IPS DF 19.7 (cell line): ENCODE measurements at places on chromosomes 3 and 15.

GRCh38 chr15:37058316-37058985 lies 41.9 kb downstream of the MEIS2 start:
- DNase-seq: no peak

DNA sequence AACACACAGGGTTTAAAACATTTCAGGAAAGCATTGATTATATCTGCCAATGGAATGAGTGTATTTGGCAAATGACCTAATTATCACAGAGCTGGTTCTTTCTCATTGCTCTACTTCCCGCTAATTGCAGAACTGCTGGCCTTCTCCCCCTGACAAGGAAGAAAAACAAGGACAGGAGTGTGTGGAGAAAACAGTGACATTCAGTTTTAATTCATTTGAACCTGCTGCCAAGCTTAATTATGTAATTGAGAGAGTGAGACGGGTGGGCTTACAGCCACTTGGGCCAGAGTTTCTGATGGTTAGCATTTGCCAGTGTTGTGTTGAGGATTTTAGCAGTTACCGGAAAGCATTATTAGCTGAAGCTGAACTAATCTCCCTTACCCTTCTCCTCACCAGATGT lies 301.4 kb downstream of the RBMS3 start:
- DNase-seq: no peak

DNA sequence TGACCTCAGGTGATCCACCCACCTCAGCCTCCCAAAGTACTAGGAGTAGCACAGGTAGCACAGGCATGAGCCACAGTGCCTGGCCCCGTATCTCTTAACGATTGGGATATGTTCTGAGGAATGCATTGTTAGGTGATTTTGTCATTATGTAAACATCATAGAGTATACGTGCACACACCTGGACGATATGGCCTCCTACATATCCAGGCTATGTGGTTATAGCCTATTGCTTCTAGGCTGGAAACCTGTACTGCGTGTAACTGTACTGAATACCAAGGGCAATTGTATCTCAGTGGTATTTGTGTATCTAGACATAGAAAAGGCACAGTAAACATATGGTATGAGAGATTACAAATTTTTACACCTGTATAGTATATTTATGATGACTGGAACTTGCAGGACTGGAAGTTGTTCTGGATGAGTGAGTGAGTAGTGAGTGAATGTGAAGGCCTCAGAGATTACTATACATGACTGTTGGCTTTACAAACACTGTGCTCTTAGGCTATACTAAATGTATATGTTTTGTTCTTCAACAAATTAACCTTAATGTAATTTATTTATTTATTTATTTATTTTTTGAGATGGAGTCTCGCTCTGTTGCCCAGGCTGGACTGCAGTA lies 120.7 kb downstream of the MBNL1 start:
- no peak for DNase-seq

- DNase-seq: no peak
Observed at GRCh38 chr3:14906355-14906971, 40.9 kb upstream of the NR2C2 start.

- DNase-seq: no peak
Observed at GRCh38 chr3:104939196-104939595, 427.5 kb upstream of the ALCAM start.

DNA sequence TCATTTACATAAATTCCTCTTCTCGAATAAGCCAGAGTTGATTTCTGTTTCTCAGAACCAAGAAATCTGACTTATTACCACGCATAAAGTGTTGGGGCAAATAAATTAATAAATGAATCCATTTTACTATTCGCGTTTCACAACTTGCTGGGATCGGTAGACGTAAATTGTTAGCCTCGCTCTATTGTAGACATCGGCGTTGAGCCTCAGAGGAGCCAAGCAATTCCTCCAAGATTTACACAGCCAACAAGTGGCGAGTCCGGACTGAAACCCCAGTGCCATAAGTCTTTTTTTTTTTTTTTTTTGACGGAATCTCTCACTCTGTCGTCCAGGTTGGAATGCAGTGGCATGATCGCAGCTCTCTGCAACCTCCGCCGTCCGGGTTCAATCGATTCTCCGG lies 8.9 kb downstream of the KLHL6 start:
- DNase-seq: no peak

DNA sequence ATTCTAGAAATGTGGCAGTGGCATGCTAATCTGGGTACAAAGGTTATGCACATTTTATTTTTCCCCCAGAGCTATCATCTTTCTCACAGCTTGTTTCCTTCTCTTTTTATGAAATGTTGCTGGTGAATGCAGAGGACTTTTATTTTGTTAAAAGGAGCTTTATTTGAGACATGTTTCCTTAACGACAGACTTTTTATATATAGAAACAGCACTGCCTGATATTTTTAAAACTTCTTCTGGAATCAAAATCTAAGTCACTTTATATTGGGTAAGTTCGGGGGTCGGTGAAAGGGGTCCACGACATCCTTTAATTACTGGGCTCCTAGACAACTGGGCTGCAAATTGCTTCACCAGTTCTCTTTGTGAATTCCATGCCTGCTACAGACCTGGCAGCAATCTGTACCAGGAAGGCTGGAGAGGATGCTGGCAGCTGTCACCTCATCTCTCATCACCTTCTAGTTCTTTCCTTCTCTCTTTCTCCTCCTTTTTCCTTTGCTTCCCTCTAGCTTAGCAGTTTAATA lies 464.7 kb downstream of the PDCD6IP start:
- no peak for DNase-seq

GRCh38 chr15:89888214-89888804 lies 5.5 kb downstream of the AP3S2 start:
- no peak for DNase-seq

DNA sequence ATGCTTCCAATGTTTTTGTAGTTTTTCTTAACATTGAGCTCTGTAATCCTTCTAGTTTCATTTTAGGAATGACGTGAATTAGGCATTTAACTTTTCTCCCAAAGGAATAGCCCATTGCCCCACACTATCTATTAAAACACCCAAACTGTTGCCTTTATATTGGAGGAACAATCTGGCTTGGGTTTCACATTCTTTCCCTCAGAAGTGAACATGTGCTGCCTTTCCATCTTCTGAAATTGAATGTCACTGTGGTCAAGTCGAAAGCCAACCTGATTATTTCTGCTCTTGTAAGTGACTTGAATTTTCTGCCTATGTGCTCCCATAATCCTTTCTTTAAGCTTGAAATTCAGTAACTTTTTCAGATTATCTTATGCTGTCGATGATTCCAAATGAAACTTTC lies 214.5 kb downstream of the SLC9A9 start:
- no peak for DNase-seq

GRCh38 chr15:74709011-74709410 lies 13.2 kb upstream of the EDC3 start:
- no peak for DNase-seq

DNA sequence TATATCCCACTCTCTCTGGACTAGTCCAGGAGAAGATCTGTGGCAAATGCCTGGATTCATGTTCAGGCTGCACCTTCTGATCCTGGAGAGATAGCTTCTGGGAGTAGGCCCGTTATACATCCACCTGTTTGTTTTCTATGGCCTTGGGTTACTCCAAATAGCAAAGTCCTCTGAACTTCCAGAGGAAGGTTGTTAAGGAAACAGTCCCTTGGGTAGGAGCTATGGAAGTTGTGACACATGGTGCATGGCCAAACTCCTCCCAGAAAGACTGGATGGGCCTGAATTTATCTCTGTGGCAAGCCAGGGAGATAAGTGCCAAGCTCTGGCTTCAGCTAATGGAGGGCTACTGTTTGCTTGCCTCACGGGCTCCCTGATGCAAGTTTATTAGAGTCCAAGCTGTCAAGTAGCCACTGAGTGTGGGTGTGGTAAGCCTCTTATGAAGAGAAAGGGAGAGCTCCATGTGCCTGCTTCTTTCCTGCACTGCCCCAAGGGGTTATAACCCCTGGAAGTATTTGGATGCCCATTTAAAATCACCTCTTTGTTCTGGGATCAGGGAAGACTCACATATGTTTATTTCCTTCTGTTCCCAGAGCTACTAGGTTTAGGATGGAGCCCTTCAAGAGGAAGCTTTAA lies 328.7 kb upstream of the ATP11B start:
- DNase-seq: no peak

DNA sequence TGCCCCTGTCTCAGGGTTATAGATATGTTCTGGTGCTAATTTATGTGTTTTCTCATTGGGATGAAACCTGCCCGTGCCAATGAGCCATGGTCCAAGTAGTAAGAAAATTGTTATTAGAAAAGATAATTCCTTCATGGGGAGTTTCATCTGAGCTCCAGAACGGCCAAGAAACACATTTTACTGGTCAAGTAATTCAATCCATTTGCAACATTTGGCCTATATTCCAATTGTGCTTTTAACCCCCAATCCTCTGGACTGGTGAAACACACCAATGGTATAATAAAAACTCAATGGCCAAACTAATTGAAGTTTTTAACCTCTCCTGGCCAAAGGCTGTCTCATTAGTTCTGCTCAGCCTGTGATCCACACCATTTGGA lies 53.7 kb upstream of the XCR1 start:
- no peak for DNase-seq

GRCh38 chr15:33200444-33200843 lies 5.9 kb upstream of the FMN1 start:
- no peak for DNase-seq

DNA sequence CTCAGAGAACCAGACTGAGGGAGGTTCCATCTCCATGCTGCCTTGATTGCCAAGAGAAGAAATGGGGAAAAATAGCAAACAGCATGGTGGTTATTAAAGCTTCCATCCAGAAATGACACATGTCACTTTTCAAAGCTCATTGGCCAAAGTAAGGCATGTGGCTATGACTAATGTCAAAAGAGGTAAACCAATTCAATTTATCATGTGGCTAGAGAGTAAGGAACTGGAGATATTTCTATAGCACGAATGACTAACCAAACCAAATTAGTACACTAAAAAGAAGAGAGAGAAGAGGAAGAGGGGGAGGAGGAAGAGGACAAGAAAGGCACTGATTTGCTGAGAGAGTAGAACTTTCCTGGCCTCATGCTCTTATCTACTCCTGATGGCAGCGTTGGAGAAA lies 115.2 kb upstream of the SLC6A11 start:
- no peak for DNase-seq

DNA sequence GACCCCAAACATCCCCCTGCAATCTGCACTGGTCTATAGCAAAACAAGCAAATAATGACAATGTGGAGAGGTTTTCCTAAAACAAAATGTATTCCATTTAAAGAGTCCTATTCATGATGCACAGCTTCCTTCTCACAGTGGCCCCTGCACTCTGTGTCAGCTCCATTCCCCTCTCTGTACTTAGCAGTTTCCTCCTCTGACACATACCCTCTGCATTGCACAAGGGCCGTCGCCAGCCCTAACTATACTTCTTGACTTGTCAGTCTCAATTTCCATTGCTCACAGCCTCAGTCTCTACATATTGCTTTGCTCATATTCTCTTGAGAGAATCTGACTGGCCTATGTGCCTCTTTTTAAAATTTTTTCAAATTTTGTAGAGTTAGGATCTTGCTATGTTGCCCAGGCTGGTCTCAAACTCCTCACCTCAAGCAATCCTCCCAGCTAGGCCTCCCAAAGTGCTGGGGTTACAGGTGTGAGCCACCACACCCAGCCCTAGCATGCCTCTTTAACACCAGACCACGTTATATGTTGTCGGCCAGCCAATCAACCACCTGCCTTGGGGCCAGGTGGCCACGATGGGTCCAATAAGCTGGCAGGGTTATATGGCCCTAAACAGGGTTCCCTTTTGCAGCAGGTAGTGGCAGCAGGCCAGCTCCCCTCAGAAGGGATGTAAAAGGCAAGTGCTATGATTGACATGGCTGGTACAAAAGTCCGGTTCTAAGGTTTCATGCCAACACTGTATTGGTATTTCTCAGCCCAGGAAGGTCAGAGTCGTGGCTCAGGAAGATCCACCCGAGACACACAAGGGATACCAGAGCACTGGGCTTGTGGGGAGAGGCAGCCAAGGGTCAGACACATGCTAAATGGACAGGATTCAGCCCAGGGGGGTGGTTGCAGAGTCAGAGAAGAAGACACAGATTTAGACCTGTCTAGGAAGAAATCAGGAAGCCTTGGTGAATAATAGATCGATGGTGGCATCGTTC lies 59.0 kb upstream of the SMAD3 start:
- no peak for DNase-seq

- DNase-seq: no peak
Observed at GRCh38 chr15:91953432-91953831, 99.9 kb downstream of the SLCO3A1 start.

DNA sequence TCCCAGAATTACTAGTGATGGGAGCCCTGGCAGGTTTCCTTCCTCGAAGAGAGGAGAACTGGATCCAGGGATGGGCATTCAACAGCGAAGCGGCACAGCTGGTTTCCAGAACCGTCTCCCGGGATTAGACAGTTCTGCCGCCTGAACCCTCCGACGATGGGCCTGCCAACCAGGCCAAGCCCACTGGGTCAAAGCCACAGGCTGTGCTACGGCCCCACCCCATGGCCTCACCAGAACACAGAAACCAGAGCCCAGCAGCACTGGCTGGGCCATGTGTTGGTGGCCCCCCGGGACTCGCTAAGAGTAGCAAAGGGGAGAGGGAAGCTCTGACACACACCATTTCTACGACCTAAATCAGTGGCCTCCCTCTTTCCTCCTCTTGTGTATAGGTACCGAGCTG lies 2.2 kb downstream of the C15orf62 start:
- no peak for DNase-seq

DNA sequence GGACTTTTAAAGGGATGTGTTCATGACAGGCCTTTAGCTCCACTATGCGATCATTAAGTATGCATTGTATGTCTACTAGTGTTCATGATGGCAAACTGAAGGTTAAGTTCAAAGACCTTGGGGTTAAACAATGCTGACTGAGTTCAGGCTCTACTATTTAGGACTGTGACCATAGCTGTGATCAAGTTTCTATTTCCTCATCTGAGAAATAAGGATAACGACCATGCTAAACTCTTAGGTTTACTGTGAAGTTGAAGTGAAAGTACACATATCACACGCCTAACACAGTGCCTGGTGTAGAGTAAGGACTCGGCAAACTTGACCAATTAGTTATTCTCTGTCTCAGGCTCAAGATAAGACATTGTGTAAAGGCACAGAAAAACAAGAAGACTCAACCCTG lies 243.2 kb downstream of the MBNL1 start:
- DNase-seq: no peak

DNA sequence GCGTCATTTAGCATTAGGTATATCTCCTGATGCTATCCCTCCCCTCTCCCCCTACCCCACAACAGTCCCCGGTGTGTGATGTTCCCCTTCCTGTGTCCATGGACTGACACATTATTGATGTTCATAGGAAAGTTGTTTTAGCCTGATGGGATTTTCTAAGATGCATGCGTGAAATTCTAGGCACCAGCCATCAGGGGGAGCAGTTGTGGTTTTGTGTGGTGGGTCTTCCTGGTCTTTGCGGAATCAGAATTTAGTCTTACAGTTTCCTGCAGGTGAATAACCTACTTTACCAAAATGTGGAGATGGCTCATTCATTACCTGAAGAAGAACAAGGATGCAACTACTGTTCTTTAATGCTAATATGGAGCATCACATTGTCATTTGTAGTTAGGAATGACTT lies 455.0 kb upstream of the THBS1 start:
- DNase-seq: no peak

GRCh38 chr3:52779011-52779836 lies 1.8 kb downstream of the ITIH1 start:
- DNase-seq: no peak
